Cardiac fibroblast (primary cell): ENCODE measurements at places on chromosomes 4 and X.

DNA sequence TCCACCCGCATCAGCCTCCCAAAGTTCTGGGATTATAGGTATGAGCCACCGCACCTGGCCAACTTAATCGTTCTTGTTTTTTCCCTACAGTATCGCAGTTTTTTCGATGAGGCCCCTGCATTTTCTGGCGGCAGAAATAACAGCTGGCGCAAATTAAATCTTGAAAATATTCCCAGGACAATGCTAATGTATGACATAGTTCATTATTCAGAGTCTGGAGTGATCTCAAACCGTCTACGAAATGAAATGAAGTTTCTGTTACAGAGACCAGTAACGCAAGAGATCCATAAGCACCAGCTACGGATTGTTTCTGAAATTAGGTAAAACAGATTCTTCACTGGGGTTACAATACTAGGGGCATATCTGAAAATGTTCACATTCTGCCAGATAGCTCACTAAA lies 27.3 kb downstream of the CXorf58 start:
- DNase-seq, result peak; percentile 33

DNA sequence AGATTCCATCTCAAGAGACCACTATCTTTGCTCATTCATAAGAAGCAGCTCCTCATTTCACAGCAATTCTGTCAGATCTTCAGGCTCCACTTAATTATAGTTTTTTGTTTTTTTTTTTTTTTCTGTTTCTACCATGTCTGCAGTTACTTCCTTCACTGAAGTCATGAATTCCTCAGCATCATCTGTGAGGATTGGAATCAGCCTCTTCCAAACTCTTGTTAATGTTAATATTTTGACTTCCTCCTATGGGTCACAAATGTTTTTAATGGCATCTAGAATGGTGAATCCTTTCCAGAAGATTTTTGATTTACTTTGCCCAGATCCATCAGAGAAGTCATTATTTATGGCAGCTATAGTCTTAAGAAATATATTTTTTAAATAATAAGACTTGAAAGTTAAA lies 53.1 kb downstream of the BMP2K start:
- DNase-seq, result peak; percentile 45

GRCh38 chr4:121684561-121684960 lies 12.2 kb downstream of the ANXA5 start:
- no peak for DNase-seq

DNA sequence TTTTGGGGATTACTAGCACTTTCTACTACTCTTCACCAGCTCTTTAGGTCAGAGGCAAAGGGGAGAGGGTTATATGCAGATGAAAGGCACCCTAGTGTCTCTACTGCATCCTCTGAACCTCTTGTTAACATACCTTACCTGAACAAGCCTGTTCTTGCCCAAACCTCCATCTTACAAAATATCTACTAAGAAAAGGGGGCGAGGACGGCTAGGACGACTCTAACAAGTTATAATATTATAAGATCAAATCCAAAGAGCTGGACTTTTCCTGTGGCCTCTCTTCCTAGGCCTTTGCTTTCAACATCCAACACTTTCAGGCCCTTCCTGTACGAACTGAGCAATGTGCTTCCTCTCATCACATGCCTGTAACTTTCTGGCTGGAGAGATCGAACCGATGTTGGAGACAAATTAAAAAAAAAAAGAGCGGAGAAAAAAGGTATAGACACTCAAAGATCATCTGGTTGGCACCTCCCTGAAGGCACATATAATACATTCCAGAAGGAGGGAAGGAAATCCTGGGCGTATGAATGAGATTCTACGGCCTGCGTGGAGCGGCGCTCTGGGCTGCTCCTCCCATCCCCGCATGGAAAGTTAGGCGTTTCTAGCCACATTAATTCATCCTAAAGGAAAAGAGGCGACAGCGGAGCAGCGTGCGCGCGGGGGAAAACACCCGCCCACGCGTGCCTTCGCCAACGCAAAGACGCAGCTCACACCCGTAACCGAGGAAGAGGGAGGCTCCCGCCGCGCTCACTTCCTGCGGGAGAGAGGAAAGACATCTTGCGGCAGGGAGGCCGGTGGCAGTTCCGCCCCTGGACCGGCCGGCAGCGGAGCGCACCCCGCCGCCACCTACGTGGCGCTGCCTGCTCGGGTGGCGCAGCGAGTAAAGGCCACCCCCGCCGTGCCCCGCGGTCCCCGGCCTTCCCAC lies 808 bp downstream of the PRDM5 start:
- peak; percentile 77 for DNase-seq

- peak; percentile 81 for DNase-seq
These were observed 227.0 kb downstream of the DKK2 start for GRCh38 chr4:106809076-106809475.
